ENCODE measurements at places on chromosomes 4 and X. TPM values are rescaled to one million over a fixed set of nuclear protein-coding genes. Genes with fewer than 3 reads are reported as not detected.

SYNPO2 gene
- polyA plus RNA-seq = 0.03 TPM

REPS2 gene
- 1.3 TPM for polyA plus RNA-seq

DNA sequence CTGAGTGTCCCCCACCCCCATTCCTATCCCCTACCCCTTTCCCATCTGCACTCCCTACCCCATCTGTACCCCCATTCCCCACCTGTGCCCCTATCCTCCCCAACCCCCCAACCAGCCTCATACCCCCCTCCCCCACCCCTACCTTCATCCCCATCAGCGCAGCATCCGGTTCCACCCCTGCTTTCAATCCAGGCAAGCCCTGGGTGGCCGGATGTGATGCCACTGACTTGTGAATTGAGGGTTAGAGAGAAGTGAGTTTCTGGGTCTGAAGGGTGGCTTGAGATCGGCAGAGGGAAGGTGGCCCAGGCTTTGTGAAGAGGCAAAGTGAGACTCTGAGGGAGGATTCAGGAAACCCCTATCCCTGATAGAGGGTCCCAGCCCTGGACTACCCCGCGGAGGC is 7.8 kb downstream of the MAGEA4 start:
- H3K27ac ChIP-seq = no peak overlapping the region
- no peaks in the 10 kb centered on the region for H3K4me1 ChIP-seq
- no peaks in the 10 kb centered on the region for H3K27me3 ChIP-seq
- no peaks in the 10 kb centered on the region for H3K36me3 ChIP-seq

DNA sequence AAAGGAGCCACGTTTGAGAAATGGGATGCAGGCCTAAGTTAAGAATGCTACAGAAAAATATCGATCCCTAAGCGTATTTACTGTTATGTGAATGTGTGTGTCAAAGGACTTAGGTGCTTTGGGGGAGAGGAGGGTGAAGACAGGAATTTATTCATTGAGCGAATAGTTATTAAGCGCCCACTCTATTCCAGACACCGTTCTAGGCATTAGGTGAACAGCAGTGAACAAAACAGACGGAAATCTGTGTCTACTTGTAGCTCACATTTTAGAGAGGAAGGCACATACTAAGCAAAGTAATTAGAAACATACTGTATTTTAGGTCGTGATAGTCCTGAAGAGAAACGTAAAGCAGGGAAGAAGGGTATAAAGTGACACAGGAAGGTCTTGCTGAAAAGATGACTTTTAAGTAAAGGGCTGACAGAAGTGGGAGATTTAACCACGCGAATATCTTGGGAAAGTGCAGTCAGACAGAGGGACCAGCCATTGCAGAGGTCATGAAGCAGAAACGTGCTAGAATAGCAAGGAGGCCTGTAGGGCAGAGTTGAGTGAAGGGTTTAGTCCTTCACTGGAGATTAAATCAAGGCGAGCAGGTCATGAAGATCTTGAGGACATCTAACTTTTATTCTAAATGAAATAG is 541 bp downstream of the AIMP1 start:
- H3K4me1 ChIP-seq = peaks cover 26% of the 10 kb centered on the region
- no peaks in the 10 kb centered on the region for H3K27me3 ChIP-seq
- no peak for DNase-seq
- H3K4me3 ChIP-seq = peak overlapping the region; percentile 82
